ENCODE measurements at places on chromosomes 3 and 15.

DNA sequence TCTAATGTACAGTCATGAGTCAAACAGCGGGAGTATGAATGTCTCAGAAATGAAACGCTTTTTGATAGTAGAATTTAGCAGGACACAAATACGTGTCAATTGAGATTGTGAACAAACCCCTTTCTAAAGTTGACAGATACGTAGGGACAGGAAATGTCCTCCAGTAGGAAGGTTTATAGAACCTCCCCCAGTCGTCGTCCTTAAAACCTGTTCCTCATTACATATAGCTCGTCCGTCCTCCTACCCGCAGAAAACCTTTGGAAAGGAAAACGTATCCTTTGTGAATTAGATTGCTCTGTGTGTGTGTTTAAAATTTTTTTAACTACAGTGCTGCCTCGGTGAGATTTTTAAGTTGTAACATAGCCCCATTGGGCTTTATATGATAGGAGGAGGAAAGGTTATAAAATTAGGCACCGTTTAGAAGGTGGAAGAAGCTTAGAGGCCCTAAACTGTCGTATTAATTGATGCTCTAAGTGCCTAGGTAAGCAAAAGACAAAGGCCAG, 4.1 kb downstream of the UBE2E1 start:
- no peak for DNase-seq

DNA sequence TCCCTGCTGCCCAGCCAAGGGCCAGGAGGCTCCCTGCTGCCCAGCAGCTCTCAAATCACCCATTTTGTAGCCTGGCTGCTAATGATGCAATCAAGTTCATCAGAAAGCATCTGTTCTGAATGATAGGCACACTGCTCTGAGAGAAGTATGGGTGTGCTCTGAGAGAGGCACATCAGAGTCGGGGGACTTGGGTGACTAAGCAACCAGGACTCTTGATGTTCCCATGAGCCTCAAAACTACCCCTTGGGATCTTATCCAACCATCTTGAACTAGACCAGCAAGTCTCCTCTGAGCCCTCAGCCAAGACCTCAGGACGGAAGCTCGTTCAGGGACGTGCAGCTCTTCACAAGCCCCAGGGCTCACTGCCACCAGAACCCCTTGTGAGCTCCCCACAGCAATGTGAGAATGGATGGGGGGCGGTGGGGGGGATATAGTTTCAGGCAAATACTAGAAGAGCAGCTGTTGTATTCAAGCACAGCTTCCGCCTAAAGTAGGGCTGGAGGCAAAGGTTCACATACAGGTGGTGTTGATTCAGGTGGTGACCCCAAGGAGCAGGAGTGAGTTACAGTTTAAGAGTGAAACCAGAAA, 52.2 kb upstream of the HES1 start:
- no peak for DNase-seq

DNA sequence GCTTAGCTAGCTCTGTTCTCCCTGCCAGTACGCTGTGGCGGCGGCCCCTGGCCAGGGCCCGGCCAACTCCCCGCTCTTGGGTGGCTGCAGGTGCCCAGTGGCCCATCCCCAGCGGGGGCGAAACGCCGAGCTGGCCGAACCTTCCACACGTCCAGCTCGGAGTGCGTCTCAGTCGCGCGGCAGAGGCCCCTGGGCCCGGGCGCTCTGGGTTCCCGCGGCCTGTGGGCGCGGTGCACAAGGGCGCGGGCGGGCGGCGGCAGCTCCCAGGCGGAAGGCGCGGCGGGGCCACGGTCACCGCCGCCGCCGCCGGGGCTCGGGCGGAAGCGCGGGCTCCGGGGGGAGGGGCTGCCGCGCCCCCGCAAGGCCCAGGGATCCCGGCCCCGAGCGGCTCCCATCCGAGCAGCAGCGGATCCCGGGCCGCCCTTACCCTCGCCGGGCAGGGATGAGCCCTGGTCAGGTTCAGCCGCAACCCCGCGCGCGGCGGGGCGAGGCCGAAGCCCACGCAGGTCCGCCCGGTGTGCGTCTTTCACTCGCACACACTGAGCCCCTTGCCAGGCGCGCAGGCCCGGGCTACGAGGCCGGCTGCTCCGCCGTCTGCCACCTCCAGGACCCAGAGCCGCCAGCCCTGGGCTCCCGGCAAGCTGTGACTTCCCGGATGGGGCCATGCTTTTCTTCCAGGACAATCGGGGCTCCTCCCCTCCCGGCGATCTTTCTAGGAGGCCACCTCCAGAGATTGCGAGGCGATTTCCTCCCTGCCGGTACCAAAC, 54.2 kb downstream of the CCDC54 start:
- peak; percentile 62 for DNase-seq

DNA sequence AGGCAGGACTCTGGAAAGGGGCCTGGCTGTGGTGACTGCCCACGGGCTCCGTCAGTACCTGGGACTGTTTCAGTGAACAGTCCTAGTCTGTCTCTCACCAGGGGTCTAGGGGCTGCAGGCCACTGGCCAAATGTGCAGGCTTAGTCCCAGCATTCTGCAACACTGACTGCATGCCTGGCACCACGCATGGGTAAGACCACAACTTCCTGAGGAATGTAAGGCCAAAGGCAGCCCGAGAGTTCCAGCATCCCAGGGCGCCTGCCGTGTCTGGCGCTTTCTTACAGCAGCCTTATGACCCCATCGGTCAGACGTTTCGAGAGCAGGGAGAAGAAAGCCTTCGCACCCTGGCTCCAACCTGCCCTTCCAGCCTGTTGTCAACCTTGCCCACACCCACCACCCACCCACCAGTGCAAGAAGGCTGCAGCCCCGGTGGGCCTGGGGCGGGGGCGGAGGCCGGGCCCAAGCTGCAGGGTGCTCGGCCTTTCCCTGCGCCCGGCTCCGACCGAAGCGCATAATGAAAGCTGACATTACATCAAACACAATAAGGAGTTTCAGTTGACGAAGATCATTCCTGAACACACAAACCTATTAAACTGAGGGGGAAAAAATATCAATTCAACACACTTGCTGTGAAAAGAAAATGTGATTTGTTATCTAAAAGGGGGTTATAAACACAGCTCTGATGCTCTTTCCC, 29.5 kb upstream of the TMEM115 start:
- DNase-seq, result no peak

- DNase-seq, result no peak
These were observed 31.7 kb downstream of the SLC4A7 start for GRCh38 chr3:27452368-27453090.

GRCh38 chr15:30033211-30033610, 49.5 kb upstream of the GOLGA8J start:
- DNase-seq, result no peak

- DNase-seq, result no peak
These were observed 242.4 kb downstream of the CD47 start for GRCh38 chr3:107848351-107848915.

DNA sequence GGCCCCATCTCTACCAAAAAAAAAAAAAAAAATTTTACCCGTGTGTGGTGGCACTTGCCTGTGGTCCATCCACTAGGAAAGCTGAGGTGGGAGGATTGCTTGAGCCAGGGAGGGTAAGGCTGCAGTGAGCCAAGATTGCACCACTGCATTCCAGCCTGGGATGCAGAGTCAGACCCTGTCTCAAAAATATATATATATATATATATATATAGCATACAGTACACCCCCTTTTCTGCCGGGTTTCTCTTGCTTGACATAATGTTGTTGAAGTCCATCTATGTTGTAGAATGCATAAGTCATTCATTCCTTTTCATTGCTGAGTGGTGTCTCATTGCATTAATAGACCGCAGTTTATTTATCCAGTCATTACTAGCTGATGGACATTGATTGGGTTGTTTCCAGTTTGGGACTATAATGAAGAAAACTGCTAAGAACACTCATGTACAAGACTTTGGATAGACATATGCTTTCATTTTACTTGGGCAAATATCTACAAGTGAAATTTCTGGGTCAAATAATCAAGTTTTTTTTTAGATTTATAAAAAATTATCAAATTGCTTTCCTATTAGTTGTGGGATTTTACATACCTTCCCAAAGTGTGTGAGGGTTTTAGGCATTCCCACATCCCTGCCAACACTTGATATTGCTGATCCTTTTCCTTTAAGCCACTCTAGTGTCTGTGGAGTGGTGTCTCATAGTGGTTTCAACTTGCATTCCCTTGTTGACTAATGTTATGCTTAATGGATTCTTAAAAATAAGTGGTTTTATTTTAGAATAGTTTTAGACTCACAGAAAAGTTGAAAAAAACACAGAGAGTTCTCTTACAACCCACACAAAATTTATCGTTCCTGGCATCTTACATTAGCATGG, 2.1 kb upstream of the PRR20G start:
- no peak for DNase-seq

- no peak for DNase-seq
These were observed 471.2 kb upstream of the TGFBR2 start for GRCh38 chr3:30135190-30135589.

DNA sequence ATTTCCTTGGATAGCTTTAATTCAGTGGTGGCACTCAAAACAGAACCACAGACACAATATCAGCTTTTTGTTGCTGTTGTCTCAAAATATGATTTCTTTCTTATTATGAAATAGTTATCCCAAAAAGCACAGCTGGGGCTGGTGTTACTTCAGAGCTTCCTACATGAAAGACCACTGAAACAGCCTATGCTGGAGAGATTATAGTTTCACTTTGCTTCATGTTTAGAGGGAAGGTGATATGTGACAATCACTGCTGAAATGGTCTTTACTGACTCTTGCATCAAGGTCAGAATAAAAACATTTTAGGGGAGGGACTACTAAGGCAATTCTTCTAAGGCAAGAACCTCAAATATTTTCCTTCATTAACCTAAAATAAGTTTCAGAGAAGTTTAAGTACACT, 190.7 kb downstream of the TNIK start:
- no peak for DNase-seq

DNA sequence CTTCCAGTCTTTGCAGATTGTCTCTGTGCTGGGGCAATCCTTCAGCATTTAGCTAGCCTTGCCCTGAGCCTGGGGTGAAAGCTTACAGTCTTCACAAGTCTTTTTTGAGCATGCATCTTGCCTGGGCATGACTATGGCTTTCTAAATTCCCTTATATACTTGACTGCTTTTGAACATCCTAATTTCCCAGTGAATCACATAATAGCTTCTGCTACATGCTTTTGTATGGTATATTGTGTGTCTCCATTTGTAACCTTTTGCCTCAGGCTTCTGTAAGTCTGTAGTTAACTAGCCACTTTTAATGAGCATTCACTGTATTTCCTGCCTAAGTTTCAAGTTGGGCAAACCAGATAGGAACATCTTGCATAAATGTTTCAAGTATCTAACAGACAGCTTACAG, 76.8 kb downstream of the CHCHD4 start:
- DNase-seq, result no peak

DNA sequence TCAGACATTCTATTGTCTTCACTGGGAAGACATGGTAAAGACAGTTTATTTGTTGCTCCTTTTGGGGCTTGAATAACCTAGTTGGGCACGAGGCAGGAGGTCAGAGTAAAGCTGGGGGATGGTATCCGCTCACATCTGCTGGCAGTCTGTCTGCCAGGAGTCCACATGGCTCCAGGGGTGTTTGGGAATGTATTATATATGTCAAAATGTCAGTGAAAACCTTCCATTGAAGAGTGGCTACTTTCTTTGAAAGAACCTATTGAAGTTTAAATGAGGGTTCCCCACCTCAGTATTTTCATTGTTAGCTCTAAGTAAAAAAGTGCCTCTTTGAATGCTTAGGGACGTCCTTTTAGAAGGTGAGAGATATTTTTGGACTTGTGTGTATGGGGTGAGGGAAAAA, 68.4 kb downstream of the CLDN11 start:
- no peak for DNase-seq

- DNase-seq, result no peak
These were observed 38.0 kb upstream of the TM4SF1 start for GRCh38 chr3:149415484-149415883.

GRCh38 chr15:48582452-48583247, 62.9 kb downstream of the FBN1 start:
- DNase-seq, result no peak

DNA sequence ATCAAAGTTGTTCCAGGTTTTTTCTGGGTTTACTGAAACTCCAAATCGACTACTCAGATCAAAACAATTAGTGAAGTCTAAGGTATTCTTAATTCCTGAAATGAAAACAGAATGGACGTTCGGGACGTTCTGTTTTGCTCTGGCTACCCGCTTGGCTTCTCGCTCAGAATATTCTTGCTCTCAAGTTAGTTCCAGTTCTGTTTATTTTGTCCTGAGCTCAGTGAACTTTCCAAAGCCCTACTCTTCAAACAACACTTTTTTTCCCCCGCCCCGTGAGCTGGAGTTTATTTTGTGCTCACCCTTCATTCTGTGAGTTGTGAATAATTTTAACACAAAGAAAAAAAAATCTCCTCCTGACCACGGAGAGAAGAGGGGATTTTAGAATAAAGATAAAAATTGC, 72.6 kb downstream of the SAMMSON start:
- DNase-seq, result no peak

- no peak for DNase-seq
These were observed 14.2 kb upstream of the SUCNR1 start for GRCh38 chr3:151859233-151859673.

- no peak for DNase-seq
These were observed 66.8 kb upstream of the PCSK6 start for GRCh38 chr15:101556273-101556672.

DNA sequence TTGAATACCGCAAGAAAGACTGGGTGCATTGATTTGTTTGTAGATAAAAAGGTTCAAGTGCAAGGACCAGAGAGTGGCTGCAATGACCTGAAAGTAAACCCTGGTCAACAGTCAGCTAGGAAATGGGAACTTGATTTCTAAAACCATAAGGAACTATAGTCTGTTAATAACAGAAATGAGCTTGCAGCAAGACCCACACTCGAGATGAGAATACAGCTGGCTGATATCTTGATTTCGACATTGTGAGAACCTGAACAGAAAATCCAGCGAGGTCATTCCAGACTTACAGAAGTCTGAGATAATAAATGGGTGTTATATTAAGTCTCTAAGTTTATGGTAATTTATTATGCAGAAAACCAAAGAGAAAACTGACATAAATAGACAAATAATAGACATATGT, 177.3 kb downstream of the NFKBIZ start:
- DNase-seq, result no peak

GRCh38 chr3:103685939-103686338, 1251.1 kb downstream of the ZPLD1 start:
- no peak for DNase-seq

DNA sequence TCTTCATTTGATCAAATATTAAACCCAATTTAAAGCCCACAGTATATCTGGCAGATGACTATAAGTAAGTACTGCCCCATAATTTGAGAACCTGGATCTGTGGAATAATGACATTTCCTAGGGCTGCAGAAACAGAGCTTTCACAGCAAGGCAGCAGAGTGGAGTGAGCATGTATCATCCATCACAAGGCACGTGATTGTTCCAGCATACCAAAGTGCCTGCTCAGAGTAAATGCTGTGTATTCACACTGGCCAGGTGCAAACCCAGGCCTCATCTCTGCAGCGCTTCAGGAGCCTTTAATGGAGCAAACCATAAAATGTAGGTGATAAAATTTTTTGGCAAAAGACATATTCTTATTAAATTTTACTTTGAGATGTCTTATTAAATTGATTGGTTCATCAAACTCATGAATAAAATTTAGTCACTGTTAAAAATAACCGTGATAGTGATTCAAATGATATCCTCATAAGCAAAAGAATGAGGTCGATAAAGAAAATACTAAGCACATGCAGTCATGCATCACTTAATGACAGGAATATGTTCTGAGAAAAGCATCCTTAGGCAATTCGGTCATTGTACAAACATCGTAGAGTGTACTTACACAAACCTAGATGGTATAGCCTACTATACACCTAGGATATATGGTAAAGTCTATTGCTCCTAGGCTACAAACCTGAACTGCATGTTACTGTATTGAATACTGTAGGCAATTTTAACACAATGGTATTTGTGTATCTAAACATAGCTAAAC, 99.3 kb upstream of the SLC24A5 start:
- no peak for DNase-seq

- no peak for DNase-seq
These were observed 1174.7 kb downstream of the ZPLD1 start for GRCh38 chr3:103609472-103609871.

Data from GM06990 (cell line).